ENCODE measurements at places on chromosomes 16 and 17. TPM values are rescaled to one million over a fixed set of nuclear protein-coding genes. Genes with fewer than 3 reads are reported as not detected.

RND2 gene
- total RNA-seq, result 10.9 TPM

CES1 gene
- total RNA-seq, result not detected

TMC5 gene
- not detected for total RNA-seq

CDH5 gene
- not detected for total RNA-seq

SLC16A11 gene
- not detected for total RNA-seq

ZNF19 gene
- 2.3 TPM for total RNA-seq

BIRC5 gene
- total RNA-seq, result 170 TPM

GP2 gene
- total RNA-seq, result not detected

KRT33A gene
- total RNA-seq, result not detected

APRT gene
- total RNA-seq, result 349 TPM

TUBB3 gene
- 266 TPM for total RNA-seq

- no peak for DNase-seq
Observed at GRCh38 chr16:85062845-85063244, 35.2 kb downstream of the KIAA0513 start.

DNA sequence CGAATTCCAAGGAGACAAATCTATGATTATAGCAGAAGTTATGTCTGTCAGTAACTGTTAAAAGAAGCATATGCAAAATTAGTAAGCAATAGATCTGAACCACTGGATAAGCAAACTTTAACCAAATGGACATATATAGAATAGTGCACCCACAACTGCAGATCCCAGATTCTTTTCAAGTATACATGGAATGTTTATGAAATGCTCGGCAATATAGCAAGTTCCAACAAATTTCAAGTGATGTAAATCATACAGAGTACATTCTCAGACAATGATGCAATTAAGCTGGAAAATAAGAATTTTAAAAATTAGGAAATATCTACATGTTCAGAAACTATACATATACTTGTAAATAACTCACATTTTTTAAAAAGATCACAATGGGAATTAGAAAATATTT is 8.4 kb upstream of the HELZ start:
- no peak for DNase-seq

GRCh38 chr16:12390644-12391043 is 413.0 kb downstream of the CPPED1 start:
- DNase-seq, result no peak

DNA sequence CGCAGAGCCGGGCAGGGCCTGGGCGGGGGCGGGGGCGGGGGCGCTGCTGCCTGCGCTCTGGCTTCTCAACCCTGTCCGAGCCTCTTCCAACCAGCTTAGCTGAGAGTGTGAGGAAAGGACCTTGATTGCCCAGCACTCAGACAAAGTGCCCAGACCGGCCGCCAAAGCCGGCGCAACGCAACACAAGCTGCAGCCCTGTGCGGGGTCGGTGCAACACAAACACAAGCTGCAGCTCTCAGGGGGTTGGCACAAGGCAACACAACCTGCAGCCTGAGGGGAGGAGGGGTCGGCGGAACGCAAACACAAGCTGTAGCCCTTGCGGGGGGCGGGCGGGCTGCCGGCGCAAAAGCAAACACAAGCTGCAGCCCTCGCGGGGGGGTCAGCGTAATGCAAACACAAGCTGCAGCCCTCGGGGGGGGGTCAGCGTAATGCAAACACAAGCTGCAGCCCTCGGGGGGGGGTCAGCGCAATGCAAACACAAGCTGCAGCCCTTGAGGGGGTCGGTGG is 60.0 kb downstream of the KLHDC4 start:
- peak; percentile 52 for DNase-seq

DNA sequence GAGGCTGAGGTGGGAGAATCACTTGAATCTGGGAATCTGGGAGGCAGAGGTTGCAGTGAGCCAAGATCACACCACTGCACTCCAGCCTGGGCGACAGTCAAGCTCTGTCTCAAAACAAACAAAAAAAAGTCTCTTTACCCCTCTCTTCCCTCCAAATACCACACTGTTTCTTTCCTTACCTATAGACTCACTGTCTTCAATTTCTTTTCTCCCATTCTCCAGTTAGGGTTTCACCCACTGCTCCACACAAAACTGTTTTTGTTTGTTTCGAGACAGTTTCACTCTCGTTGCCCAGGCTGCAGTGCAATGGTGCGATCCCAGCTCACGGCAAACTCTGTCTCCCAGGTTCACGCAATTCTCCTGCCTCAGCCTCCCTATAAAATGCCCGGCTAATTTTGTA is 6.1 kb upstream of the CD2BP2 start:
- DNase-seq, result no peak

DNA sequence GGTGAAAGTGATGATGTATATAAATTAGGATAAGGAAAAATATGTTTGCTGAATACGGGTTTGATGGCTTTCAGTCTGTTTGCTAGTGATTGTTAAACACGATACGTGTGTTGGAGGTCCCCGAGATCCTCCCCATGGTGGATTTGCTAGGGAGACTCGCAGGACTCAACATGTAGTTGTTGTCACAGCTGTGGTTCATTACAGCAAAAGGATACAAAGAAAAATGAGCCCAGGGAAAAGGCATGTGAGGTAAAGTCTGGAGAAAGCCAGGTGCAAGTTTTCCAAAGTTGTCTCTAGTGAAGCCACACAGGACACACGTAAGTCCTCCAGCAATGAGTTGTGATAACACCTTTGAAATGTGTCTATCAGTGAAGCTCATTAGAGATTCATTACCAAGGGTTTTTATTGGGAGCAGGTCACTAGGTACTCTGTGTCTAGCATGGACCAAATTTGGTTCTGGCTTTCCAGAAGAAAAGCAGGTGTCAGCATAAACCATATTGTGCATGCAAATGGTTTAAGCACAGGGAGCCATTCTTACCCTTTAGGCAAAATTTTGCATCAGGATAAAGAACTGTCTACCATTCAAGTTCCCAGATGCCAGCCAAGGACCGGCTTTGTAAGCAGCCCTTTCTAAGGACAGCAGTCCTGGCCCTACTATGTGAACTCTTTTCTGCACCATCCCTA is 215.2 kb upstream of the WSCD1 start:
- DNase-seq, result no peak

DNA sequence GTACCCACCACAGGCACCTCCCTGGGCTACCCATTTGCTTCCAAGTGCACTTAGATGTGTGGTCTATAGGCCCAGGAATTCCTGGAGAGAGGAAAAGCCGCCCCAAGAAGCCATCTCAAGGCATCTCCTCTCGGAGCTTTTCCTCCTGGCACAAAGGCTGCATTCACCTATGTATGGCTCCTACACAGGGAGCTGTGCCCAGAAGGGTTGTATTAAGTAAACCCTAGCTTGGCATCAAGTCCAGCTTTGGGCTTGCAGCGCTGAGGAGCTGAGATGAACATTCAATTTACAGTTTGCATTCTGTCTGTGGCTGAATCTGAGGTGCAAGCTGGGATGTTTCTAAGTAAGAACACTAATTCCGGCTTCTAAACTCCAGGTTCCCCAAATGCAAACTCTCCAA is 81.3 kb downstream of the CDYL2 start:
- DNase-seq, result no peak

DNA sequence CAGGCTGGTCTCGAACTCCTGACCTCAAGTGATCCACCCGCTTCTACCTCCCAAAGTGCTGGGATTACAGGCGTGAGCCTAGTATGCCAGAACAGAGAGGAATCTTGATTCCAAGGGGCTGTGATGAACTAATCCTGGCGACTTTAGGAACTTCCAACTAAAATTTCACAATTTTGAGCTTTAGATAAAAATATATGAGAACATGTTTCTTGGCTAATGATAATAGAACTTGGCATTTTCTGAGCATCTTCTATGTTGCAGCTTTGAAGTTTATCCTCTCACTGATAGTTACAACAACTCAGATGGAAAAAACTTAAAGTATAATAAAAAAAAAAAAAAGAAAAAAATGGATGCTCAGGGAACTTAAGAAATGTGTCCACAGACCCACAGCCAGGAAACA is 69.8 kb upstream of the WSCD1 start:
- no peak for DNase-seq

DNA sequence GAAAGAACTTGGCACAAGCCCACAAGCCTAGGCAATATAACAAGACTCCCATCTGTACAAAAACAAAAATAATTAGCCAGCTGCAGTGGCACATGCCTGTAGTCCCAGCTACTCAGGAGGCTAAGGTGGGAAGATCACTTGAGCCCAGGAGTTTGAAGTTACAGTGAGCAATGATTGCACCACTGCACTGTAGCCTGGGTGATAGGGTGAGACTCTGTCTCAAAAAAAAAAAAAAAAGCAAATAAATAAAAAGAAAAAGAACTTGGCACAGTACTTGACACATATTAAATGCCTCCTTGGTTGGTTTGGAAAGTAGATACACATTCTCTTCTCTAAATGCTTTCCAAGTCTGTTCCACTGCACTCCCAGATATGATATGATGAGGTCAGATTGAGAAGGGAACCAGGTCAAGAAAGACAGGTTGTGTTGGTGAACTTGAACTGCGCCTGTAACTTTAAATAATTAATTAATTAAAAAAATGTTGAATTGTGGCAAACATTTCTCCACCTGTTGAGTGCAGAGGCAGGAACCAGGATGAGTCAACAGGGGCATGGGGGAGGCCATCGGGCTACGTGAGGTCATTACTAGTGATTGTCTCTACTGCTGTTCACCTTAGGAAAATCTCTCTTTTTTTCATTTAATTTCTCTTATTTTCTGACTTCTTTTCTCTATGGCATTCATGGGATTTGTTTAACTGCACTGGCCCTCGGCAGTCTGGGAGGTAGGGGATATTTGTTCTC is 25.9 kb upstream of the EFCAB13 start:
- no peak for DNase-seq

DNA sequence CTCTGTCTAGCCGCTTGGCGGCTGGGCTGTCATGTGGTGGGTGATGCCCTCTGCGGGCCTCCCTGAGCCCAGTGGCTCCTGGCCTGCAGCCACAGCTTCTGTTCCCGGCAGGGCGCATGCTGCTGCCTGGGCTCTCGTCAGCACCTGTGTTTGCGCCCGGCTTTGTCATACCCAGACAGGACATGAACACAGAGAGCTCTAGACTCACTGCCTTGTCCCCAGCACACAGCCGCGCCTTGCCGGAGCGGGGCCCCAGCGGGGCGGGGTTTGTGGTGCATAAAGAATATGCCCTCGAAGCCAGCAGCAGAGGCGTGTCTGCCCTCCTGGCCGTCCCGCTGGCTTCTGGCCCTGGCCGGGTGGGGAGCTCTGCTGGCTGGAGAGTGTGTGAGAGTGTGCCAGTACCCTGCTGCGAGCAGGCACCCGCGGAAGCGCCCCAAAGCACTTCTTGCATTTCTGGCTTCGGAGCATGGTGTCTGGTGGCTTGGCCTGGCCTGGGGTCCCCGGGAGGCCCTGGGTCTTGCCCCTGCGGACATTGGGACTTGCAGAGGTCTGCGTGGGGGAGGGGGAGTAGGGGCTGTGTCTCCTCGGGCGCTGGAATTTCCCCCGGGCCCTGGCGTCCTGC is 14.4 kb downstream of the ASPSCR1 start:
- DNase-seq, result peak; percentile 76

DNA sequence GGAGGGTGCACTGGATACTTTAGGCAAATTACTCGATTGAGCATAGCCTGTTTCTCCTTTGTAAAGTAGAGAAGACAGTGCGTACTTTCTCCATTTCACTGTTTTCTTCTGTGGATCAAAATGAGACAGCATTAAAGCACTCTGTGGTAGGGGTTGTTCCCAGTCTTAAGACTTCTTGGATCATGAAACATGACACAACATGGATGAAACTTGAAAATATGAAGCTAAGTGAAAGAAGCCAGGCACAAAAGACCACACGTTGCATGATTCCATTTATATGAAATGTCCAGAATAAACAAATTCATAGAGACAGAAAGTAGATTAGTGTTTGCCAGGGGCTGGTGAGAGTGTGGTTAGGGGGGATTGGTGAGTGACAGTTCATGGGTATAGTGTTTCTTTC is 61.8 kb upstream of the MED9 start:
- DNase-seq, result no peak

GRCh38 chr17:45820052-45820780 is 24.5 kb upstream of the SPPL2C start:
- DNase-seq, result peak; percentile 90

- DNase-seq, result no peak
Observed at GRCh38 chr16:88616736-88617135, 21.6 kb upstream of the IL17C start.

DNA sequence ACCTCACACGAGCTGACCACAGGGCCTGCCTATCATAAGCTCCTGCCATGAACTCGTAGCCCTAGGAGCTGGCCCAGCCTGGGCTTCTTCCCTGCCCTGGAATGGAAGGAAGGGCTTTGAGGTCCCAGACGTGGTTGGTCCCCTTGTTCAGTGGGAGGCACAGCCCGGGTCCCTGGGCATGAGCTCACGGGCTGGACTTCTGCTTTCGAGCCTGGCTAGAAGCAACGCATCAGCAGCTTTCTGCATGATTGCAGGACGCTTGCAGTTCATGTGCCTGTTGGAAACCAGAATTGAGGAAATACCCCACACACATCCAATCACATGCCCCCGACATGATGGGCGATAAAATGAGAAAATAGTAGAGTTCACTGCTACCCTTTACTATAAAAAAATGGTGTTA is 293.3 kb downstream of the MAF start:
- no peak for DNase-seq

DNA sequence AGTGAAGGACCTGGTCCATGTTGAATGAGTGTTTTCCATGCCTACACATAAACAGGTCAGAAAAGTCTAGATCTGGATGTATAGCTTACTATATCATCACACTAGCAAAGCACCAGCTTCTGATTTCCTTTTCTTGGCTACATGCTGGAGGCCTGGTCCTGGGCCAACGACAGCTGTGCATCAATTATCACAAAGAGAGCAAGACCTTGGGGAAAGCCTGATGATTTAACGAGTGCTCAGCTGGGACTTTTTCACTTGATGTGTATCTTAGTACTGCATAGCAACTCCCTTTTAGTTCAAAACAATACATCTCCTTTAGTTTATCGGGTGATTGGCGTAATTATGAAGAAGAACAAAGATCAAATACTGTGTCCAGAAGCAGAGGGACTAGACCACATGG is 358.2 kb downstream of the KIF2B start:
- no peak for DNase-seq

DNA sequence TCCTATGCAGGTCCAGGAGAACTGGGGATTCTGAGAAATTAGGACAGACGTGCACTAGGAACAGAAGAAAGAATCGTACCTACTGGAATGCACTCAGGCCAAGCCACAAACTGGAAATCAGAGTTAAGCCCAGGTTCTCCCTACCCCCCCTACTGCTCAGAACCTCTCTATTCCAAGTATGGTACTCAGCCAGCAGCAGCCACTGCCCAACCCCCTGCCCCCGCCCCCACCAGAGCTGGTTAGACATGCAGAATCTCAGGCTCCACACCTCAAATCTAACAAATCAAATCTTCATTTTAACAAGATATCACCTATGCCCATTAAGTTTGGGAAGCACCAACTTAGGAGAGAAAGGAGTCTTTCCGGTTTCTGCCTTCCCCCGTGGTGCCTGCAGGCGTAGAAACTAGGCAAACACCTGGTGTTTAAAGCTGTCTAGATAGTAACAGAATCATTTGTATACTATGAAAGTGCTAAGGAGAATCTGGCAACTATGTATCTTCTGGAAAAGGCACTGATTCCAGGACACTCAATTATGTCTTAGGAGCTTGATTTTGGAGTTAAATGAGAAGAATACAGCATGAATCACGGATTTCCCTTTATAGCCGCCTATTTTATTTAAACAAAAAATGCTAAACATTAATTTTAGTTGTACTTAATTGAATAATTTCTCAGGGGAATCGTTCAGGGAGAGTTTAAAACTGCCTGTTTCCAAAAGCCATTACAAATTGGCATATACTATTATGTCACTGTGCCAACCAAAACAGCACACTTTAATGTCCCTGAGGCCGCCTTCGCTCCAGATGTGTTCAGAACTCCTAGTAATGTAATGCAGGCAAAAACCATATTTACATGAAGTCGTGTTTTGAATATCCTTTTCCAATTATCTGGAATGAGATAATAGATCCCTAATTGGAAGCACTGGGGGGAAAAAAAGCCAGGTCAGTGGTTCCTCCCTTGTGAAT is 166.5 kb downstream of the STX8 start:
- DNase-seq, result no peak

- DNase-seq, result no peak
Observed at GRCh38 chr16:30997725-30998711, 12.4 kb downstream of the STX1B start.

All from G401 (cell line).